ENCODE measurements at places on chromosomes 7 and 10.

- no peak for DNase-seq
Observed at GRCh38 chr7:149050941-149051340, 22.6 kb upstream of the PDIA4 start.

- DNase-seq: no peak
Observed at GRCh38 chr10:86951184-86951761, 6.1 kb downstream of the MMRN2 start.

GRCh38 chr7:70383066-70383782, 748.7 kb upstream of the GALNT17 start:
- DNase-seq: peak; percentile 86

DNA sequence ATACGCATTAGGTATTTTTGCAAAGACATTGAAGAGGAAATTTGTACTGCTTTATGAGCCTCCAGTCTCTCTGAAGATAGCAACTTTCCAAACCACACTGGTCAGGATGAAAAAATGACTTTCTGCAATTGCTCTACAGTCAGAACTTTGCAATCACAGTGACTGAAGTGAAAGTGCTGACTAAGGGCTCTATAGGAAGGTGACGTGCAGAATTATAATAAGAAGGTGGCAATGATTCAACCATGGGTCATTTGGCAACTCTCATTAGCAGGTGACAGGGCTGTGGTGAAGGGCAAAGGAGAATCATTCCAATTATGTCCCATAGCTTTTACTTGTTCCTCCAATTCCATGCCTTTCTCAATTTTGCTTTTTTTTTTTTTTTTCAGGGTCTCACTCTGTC, 311.0 kb downstream of the ANKRD30A start:
- no peak for DNase-seq

- no peak for DNase-seq
Observed at GRCh38 chr10:54434782-54435181, 366.2 kb downstream of the PCDH15 start.

GRCh38 chr10:30818010-30818660, 188.6 kb upstream of the LYZL2 start:
- no peak for DNase-seq

- DNase-seq: no peak
Observed at GRCh38 chr7:100791881-100792666, 35.2 kb downstream of the EPHB4 start.

GRCh38 chr10:125023862-125024496, 82.1 kb downstream of the ZRANB1 start:
- DNase-seq: no peak

GRCh38 chr10:75019370-75019769, 92.1 kb upstream of the SAMD8 start:
- peak; percentile 54 for DNase-seq

GRCh38 chr10:15795036-15795792, 65.1 kb downstream of the MINDY3 start:
- no peak for DNase-seq

GRCh38 chr7:71770269-71770907, 638.4 kb downstream of the GALNT17 start:
- DNase-seq: no peak

DNA sequence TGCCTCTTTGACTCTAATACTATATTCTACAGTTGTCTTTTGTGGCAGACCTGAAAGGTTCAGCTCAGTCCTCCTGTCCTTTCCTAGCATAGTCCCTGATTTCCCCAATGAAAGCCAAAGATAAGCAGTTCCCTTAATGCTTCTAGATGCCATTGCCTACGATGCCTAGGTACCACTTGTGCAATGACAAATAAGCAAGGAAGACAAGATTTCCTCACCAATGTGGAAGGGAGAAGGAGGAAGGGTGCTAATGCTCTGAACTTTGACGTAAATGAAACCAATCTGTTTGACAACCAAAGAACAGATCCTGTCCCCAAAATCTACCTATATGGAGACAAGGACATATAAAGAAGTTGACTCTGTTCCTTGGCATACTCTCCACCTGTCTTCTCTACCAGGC, 393.3 kb downstream of the KCNMA1 start:
- no peak for DNase-seq

DNA sequence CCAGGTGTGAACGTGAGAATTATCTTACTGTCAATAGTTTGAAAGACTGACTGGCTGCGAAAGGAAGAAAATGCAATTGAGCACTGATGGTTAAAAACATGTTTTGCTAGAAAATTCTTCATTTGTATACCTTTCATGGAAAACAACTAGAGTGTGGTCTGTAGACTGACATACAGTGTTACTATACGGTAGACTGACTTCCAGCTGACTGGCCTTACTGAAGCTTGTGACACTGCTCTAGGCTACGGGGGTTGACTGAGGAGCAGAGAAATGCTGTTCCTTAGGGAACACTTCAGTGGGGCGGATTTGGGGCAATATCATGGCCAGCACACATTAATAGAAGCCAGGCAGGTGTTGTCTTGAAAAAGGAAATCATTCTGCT, 25.9 kb upstream of the DDC start:
- no peak for DNase-seq

- DNase-seq: no peak
Observed at GRCh38 chr7:23544913-23545354, 13.2 kb upstream of the TRA2A start.

DNA sequence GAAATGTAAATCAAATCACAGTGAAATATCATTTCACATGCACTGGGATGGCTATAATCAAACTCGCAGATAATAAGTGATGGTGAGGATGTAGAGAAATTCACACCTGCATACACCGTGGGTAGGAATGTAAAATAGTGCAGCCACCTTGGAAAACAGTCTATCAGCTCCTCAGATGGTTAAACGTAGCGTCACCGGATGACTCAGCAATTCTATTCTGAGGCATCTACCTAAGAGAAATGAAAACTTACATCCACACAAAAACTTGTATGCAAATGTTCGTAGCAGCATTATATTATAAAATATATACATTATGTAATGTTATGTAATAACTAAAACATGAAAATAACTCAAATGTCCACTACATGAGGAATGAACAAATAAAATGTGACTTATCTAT, 38.9 kb downstream of the SH3PXD2A start:
- no peak for DNase-seq

- no peak for DNase-seq
Observed at GRCh38 chr7:152564656-152565250, 111.2 kb downstream of the XRCC2 start.

GRCh38 chr10:84291384-84291783, 37.0 kb upstream of the CCSER2 start:
- no peak for DNase-seq

Data from NCI-H1694 treated with DMSO at 0.1 percent for 48 hours (cell line).